ENCODE measurements at places on chromosomes 3 and 15.

- DNase-seq: no peak
Measured at GRCh38 chr3:15268033-15268631, 62.1 kb downstream of the CAPN7 start.

DNA sequence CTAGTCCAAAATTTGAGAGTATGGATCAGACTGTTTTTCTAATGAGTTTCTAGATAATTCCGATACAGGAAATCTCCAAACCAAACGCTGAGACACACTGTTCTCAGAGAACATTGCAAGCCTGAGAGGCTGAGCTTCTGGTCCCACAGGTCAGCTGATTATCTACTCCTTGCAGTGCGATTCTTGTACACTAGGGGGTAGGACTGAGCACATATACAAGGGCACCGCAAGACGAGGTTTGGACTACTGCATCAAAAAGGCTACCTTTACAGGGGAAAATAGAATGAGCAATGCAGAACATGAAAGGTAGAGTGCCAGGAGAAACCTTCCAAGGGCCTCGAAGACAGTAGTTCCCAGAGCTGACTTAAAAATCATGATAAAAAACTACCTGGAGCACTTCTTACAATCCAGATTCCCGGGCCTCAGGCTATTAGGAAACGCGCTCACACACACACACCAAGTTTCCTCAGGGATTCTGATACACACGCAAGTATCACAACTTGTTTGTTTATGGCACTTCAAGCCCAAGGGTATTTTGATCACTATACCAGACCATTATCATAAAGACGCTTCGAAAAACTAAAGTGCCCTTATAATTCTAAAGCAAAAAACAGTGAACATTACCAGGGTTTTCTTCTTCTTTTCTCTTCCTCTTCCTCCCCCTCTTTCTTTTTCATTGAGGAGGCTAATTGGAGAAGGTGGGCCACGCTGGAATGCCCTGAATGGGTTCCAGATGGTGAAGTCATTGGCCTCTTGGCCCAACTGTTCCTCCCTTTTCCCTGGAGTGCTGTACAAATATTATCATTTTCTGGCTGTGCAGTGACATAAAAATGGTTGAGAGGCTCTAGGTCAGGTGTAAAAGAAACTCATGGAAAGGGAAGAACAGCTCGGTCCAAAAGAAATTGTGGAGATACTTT is 61.8 kb downstream of the SLC12A8 start:
- peak; percentile 62 for DNase-seq

GRCh38 chr3:29353807-29354206 is 72.9 kb downstream of the RBMS3 start:
- no peak for DNase-seq

- no peak for DNase-seq
Measured at GRCh38 chr3:196207159-196207832, 3.9 kb downstream of the ZDHHC19 start.

DNA sequence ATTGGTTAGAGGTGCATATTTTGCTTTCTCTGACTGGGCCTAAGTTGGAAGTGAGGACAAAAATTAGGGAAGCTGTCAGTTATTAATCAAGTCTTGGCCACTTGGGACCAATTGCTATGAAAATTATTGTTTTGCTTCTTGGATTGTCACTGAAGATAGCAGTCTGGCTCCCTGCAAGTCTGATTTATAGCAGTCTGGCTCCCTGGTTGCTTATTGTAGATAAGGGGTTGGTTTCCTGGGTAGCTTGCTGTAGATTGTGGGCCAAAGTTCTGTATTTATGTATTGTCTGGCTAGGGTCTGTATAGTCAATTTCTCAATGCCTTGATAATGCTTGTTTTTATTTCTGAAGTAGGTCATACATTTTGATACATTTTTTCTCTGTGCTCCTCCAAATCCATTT is 13.3 kb upstream of the DRD3 start:
- DNase-seq: no peak

GRCh38 chr3:45986303-45986982 is 9.2 kb downstream of the FYCO1 start:
- no peak for DNase-seq

GRCh38 chr3:45128950-45129349 is 17.2 kb downstream of the CDCP1 start:
- no peak for DNase-seq
